Activated CD4-positive, alpha-beta T cell treated with anti-CD3 and anti-CD28 coated beads, Interleukin-2, Interleukin-6, amounts not matched to agents 100 ng/mL and 50 ng/mL, durations not matched to agents 16 hours and 8 hours (primary cell): ENCODE measurements at places on chromosomes 7 and 10.

DNA sequence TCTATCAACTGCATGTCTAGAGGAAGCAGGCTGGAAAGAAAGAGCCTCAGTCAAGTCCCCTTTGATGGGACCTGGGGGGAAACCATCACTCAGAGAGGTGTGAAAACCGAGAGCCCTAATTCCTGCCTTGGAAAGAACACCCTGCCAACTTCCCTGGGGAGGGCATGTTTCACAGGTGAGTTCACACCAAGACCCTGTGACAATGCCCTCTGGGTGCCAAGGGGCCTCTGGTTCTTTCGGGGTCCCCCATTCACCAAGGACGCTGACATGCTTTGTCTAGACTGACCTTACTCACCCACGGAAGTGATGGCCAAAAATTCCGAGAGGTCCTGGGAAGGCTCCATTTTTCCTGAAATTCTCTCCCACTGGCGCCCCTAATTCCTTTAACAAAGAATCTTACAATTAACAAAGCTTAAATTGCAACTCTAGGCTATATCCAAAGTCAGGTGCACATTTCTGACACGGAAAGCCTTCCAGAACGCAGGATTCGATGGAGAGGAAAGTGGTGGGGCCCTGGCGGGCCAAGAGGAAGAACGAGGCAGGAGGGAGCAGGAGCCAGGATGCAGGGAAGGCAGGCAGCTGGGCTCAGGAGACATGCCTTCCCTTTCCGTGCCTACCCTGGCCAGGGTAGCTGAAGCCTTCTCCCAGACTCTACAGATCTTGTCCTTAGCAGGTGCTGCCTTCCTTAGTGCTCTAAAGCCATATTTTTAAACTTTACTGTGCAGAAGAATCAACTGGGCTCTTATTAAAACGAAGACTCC is 23.7 kb downstream of the VSTM4 start:
- DNase-seq, result no peak

- no peak for DNase-seq
Observed at GRCh38 chr10:42637648-42638054, 719 bp downstream of the ZNF33B start.

- no peak for DNase-seq
Observed at GRCh38 chr10:14039968-14040668, 290.6 kb downstream of the FRMD4A start.

GRCh38 chr7:134766779-134767519 is 12.5 kb upstream of the CALD1 start:
- DNase-seq, result no peak

GRCh38 chr10:1738950-1739349 is 1.6 kb upstream of the ADARB2 start:
- no peak for DNase-seq

- DNase-seq, result no peak
Observed at GRCh38 chr10:4770801-4771553, 55.0 kb upstream of the AKR1E2 start.

- no peak for DNase-seq
Observed at GRCh38 chr7:98027342-98028033, 37.5 kb upstream of the OCM2 start.

- peak; percentile 83 for DNase-seq
Observed at GRCh38 chr10:17428351-17429097, 25.9 kb downstream of the ST8SIA6 start.

GRCh38 chr7:141462958-141463357 is 88.3 kb upstream of the AGK start:
- DNase-seq, result no peak

GRCh38 chr10:78868456-78868855 is 200.3 kb upstream of the ZMIZ1 start:
- no peak for DNase-seq

DNA sequence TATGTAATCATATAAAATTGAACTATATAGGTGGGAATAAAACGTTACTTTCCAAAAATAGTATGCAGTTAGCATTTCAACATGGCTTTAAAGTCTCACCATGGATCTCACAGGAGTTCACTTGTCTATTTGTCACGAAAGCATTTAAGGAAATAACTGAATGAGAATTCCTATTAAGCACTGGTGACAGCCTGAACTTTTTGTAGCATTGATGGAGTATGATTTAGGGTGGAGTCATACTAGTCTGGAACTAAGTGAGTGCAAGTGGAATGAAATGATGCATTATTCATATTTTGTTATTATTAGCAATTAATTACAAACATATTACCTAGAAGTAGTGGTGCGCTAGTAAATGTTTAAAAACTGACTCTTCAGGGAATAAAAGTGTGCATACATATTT is 26.0 kb upstream of the HIBADH start:
- DNase-seq, result no peak

DNA sequence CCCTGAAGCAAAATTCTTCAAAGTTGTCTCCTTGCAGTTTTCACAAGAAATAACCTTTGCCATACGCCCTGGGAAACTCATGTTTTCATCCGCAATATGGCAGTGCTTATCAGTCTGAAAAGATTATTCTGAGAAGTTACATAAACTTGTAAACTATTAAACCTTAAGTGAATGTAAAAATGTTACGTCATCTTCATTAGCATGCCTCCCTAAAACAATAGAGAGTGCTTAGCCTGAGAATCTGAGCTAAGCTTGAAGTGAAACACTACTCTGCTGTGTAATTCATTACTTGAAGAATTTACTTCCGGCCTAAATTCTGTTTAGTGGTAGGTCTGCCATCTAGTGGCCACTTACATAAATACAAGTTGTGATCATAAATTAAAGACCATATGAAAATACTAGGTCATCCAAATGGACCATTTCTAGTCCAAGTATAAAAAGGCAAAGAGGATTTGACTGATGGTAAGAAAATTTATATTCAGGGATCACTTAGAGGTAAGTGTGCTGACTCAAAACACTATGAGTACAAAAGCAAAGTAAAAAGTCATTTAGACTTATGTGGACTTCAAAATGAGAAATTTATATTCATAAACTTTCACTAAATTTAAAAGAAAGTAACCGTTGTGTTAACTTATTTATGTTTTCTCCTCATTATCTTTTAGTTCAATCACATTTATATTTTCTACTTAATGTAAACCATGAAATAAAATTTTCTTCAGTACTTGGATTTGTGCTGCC is 745.1 kb upstream of the LRRTM3 start:
- peak; percentile 65 for DNase-seq

DNA sequence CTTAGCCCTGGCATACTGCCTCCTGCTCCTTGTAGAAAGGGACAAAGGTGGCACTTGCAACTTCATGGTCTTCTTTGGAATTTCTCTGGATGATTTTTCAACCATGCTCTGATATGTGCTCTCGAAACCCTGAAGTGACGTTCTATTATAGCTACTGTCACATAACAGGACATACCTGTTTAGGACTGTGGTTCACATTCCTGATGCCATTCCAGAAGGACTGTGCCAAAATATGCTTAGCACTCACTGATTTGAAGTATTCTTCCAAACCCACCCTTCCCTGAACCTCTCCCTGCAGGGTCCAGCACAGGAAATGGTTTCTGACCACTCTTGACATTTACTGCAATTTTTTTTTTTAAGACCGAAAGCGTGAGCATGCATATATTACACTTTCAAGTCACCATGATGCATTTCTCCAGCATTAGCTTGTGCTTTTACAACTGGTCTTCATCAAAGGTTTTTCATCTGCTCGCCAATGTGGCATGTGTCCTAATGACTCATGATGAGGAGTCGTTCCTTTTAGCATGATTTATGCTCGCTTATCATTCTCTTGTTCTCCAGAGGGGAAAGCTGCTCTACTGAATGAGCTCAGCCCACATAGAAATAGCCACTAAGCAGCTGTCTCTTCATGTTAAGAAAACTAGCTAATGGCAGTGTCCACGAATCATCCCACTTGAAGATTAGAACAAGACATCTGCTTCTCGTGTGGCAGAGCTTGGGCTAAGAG is 135.2 kb downstream of the ADAM12 start:
- DNase-seq, result no peak

GRCh38 chr10:22618078-22618785 is 96.1 kb downstream of the PIP4K2A start:
- DNase-seq, result peak; percentile 53

DNA sequence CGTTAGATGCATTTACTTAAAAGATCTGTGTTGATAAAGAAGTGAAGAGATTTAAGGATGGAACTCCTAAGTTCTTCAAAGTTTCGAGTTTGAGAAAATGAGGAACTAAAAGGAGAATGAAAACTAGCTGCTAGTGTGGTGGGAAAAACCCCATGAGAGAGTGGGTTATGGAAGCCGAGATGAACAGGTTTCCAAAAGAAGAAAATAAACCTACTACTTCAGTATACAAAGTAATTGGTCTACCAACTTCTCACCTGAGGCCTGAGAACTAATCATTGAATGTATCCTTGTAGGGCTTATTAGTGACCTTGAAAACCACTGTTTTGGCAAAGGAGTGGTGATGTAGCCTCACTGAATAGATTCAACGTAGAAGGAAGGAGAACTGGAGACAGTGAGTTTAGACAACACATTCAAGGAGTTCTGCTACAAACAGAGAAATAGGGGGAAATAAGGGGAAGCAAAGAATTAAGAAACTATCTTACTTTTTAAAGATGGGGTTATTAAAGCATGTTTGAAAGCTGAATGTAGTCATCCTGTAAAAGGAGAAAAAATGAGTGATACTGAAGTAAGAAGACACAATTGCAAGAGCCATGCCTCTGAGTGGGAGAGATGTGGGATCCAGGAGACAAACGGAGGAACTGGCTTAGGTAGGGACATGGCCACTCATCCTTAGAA is 50.8 kb downstream of the CH25H start:
- no peak for DNase-seq

DNA sequence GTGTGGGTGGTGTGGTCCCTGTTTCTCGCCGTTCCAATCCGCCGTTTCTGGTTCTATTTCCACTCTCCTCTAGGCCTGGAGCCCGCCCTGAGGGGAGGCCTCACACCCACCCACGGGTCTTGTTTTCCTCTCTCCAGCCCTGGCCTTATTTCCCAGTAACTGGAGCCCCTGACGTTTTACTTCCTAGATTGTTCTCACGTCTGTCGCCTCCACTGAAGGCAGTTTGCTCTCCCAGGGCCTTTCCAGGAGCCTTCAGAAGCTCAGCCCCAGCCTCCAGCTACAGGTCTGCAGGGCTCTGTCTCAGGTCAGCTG is 30.6 kb downstream of the CFAP46 start:
- DNase-seq, result no peak
